ENCODE measurements at places on chromosomes 6 and 20. TPM values are rescaled to one million over a fixed set of nuclear protein-coding genes. Genes with fewer than 3 reads are reported as not detected.

DNA sequence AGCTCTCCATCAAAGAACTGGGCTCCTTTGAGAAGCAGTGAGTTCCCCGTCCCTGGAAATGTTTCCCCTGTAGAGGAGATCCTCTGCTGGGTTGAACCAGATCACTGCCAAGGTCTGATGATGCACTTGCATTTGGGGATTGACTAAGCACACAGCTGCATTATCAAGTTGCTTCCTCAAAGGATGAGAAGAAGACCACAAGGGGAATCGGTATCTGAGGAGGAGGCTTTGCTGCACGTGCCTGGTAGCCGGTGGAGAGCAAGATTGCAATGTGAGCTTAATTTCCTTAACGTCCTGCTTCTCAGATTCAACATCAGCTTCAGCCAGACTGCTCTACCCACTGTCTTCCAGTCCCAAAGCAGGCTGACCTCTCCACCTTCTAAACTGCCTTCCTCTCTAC is 128.8 kb upstream of the STMND1 start:
- DNase-seq = no peak

DNA sequence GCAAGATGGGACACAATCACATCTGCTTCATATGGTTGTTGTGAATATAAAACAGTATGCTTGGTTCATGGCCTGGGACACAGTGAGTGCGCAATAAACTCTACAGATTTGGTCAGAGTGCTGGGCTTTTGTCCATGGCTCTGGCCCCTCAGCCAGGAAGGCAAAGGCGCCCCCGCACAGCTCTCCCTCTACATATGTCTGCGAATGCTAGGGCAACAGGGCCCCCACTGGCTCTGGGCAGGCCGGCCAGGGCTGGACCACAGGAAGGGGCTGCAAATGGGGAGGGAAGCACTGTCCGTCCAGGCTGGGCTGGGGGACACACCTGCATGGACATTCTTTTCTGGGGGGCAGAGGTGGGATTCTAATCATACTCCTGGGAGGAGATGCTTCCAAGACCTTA is 151.8 kb upstream of the MLN start:
- no peak for DNase-seq

DNA sequence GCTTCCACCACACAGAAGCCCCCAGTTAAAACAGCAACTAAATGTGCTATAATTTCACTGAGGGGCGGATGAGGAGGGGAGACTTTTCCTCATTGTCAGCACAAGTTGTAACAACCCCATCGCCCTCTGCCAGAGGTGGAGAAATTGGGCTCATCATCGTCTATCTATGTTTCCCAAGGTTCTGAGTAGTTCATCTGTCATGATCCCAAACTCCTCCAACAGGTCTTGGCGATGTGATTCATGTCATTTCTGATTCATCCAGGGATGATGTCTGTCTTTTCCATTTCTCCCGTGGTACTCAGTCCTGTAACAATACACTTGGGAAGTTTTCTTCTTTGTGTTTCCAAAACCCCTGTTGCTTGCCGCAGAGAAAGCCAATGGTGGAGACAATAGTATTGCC is 51.0 kb downstream of the TFAP2A start:
- no peak for DNase-seq

- no peak for DNase-seq
Observed at GRCh38 chr20:13355941-13356486, 134.9 kb downstream of the ISM1 start.

DNA sequence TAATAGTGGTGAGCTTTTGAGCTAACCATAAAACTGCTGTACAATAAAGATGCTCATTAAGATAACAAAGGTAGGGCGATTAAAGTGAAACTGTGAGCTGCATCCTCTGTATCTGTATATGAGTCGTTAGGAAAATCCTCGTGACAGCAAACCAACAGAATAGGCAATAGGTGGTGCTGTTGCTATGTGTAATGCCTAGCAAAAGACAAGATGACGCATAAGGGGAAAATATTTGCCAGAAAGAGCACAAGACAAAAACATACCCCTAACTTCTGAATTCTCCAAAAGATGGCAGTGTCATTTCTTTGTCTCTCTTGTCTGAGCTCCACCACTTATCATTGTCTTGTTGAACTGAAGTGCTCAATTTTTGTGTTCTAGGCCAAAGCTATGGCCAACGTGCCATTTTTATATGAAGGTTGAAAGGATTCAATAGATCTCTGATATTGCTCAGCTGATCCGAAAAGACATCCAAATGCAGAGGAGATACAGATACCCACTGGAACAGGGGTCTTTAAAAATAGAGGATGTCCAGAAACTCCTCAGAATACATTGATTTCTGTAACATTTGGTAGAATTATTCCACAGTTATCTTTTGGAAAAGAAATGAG is 56.3 kb upstream of the ANKEF1 start:
- peak; percentile 94 for DNase-seq

DNA sequence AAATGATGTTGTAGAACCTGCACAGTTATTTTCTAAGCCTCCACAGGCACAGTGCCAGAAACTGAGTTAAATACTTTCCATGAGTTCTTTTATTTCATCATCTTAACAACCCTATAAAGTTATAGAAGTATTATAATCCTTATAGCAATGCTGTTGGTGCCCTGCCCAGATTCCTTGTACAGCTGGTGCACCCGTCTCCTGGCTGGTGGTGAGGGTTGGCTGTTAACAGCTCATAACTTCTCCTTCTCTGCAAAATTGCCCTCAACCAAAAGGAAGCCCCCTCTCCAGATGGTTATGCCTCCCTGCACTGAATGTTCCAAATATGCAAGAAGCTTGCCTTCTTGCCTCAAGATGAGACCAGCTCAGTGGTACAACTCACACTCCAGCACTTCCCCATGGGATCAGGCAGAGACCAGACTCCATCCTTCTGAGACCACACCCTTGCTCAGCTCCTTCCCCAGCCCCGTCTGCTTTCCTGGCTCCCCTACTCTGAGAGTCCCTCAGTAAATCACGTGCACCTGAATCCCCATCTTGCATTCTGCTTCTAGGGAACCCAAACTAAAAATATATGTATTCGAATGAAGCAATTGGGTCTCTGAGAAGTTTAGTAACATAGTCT is 304.4 kb upstream of the PLCB4 start:
- DNase-seq = no peak

Gene WFDC8
- not detected for total RNA-seq
